Cortex of kidney (tissue), 1 donor: ENCODE measurements at places on chromosomes 1 and 21.

- no peak for DNase-seq
Observed at GRCh38 chr21:44999428-44999971, 59.7 kb downstream of the SLX9 start.

DNA sequence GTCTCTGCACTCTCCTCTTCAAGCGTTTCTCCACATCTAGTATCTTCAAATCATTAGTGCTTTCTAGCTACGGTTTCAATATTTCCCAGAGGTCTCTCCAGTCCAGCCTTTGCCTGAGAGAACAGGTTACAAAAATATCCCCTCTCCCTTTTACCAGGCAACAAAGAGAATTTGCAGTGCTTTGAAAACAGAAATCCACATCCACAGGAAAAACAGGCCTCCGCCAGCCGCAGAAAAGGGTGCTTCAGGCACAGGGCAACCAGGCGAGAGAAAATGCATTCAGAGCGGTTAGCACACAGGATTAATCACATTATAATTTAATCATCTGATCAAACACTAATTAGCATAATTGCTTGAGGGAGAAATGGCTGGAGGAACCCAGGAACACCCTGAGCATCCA is 13.8 kb downstream of the DSCAM start:
- no peak for DNase-seq

- DNase-seq = no peak
Observed at GRCh38 chr1:164648636-164649035, 89.7 kb downstream of the PBX1 start.

- DNase-seq = no peak
Observed at GRCh38 chr1:190344454-190344853, 133.2 kb downstream of the BRINP3 start.
